HCT116 (cell line): ENCODE measurements at places on chromosomes 3 and 15.

DNA sequence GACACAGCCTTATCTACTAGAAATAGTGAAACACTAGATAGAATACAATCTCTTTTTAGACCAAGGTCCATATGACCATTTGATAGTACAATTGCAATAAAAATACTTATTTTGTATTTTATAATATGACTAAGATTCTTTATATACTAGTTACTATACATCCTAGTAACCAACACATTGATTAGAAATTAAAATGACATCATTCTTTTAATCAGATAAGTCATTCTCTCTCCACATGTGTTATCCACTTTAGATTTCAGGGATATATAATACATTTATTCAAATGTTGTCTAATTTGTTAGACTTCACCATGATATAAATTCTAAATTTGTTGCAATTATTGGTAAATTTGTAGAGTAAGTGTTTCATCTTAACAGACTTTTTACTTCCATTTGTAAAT, 276.2 kb upstream of the DPH6 start:
- no peak for DNase-seq

DNA sequence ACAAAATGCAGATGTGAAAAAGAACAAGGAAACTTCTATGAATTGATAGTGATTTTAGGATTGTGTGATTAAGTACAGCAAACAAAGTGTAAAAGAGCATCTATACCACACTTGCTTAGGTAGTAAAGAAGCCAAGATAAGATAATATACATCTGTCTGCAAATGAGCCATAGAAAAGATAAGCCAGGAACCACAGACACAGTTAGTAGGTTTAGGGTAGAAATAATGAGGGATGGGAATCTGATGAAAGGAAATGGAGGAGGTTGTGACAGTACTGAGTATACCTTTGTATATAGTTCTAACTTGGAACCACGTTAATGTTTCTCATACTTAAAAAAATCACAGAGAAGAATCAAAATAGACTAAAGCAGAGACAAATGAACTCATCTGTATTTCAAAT, 54.0 kb downstream of the TCF12 start:
- no peak for DNase-seq

- DNase-seq = peak; percentile 48
Observed at GRCh38 chr3:13495921-13496723, 16.0 kb downstream of the HDAC11 start.

GRCh38 chr15:52735231-52736089, 54.7 kb downstream of the ONECUT1 start:
- peak; percentile 78 for DNase-seq

GRCh38 chr3:106578911-106579310, 710.1 kb upstream of the CBLB start:
- no peak for DNase-seq

DNA sequence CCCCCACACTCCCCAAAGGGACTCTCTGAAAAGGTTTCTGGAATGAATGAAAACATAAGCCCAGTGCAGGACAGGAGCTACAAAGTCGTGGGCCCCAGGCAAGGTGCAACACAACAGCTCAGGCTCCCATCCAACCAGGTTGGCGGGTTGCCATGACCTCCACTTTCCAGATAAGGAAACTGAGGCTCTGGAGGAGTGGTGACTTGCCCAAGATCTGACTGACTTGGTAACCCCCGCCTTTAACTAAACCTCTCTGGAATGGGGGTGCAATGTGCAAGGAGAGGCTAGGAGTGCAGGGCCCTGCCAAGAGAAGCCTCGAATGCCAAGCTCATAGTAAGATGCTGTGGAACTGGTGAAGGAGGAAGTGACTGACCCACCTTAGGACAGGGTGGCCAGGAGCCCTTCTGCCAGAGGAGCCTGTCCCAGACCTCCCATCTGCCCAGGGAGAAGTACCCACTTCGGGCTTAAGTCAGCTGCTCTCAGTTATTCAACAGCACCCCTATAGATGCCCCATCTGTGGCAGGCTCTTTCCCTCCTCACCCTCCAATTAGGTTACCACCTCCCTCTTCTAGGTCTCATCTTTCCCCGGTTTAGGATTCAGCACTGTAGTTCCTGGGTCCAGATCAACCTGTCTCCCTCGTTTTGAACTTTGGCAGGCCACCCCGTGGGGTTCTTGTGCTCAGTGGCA, 553 bp upstream of the TNNC1 start:
- DNase-seq = no peak

GRCh38 chr3:71721651-71722157, 3.5 kb downstream of the EIF4E3 start:
- no peak for DNase-seq

GRCh38 chr15:96146726-96147125, 183.8 kb upstream of the NR2F2 start:
- no peak for DNase-seq

- DNase-seq = no peak
Observed at GRCh38 chr3:69944931-69945493, 54.5 kb upstream of the SAMMSON start.

- no peak for DNase-seq
Observed at GRCh38 chr3:78690766-78691165, 1077.0 kb downstream of the ROBO1 start.

- no peak for DNase-seq
Observed at GRCh38 chr15:77515613-77516012, 94.9 kb downstream of the HMG20A start.

- no peak for DNase-seq
Observed at GRCh38 chr15:66784174-66784573, 82.1 kb downstream of the SMAD6 start.

- no peak for DNase-seq
Observed at GRCh38 chr3:148150141-148150540, 547.6 kb upstream of the AGTR1 start.

DNA sequence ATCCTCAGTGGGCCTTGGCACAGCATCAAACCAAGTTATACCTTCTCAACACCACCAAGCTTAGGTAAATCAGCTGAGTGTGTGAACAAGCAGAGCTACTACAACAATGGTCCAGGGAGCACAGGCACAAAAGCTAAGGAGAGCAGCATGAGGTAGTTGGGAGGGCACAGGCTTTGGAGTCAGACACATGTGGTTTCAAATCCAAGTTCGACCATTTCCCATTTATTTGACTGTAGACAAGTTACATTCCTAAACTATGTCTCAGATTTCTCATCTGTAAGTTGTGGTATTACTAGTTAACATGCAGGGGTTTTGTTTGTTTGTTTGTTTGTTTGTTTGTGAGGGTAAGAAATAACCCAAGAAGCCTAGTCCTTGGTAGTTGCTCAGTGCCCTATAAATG, 46.9 kb downstream of the MLH1 start:
- no peak for DNase-seq

DNA sequence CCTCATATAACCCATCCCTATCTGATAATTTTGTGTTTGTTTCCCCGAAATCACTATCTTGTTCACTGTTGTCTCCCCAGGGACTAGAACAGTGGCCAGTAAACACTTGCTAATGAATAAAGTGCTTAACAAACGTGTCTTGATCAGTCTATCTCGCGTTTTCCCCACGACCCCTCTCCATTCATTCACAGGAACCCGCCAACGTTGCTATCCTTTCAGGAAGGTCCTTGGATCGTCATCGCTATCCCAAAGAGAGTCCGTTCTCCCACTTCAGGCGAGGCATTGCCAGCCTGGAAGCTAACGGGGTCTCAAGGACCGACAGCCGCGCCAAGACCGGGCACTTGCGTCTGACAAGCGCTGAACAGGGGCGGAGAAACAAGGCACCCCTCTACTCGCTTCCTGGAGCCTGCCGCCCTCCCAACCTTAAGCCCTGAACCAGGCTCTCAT, 344 bp downstream of the LINS1 start:
- DNase-seq = no peak

GRCh38 chr3:59824876-59825275, 775.1 kb upstream of the CFAP20DC start:
- DNase-seq = no peak

- DNase-seq = no peak
Observed at GRCh38 chr3:172339892-172340291, 108.4 kb downstream of the GHSR start.

DNA sequence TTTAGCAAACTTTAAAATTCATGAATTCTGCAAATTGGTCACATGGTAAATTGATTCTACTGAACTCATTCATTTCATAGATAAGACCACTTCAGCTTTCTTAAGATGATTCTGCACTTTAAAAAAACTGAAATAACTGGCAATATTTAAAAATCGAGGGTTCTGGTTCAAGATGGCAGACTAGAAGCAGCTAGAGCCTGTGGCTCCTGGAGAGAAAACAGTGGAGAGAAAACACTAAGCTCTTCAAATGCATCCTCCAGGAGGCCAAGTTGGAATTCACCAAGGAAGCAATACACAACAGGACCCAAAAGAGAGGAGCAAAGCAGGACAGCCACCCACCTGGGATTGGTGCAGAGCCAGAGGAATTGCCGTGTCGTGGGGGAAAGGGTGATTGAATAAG, 132.1 kb downstream of the SPATA16 start:
- DNase-seq = no peak

GRCh38 chr3:159929171-159930141, 59.2 kb upstream of the IL12A start:
- no peak for DNase-seq

- no peak for DNase-seq
Observed at GRCh38 chr3:152891678-152892077, 56.7 kb downstream of the P2RY1 start.

DNA sequence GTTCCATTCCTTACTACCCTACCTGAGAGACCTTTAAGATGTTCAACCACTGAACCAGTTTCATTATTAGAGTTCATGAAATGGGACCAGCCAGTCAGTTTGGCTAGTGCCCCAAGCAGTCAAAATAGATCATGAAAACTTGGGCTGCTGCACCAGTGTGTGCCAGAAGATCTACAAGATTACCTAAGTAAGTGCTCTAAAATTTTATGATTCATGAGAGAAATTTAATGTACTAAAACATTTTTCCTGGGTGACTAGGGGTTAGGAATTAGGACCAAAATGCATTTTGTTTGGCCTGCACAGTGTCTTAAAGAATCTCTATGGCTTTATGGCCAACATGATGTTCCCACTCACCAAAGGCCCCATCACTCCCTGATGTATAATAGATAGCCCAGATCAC, 214.7 kb downstream of the ATP8B4 start:
- no peak for DNase-seq

GRCh38 chr3:14843321-14843720, 24.6 kb downstream of the FGD5 start:
- DNase-seq = no peak

DNA sequence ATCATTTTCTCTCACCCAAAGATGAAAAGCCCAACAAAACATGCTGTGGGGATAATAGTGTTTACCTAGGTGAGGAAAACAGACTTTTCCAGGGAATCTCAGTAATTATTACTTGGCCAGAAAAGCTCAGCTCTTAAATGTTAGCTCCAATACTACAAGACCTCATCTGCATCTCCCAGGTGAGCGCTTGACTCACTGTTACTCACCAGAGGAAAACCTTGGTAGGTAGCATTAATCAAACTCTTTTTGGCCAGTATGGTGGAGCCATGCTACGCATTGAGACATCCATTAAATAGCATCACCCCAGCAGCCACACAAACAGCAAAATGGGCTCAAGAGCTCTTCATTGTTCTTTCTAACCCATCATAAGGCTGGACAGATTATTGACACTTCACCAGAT, 99.0 kb downstream of the TIGIT start:
- no peak for DNase-seq

DNA sequence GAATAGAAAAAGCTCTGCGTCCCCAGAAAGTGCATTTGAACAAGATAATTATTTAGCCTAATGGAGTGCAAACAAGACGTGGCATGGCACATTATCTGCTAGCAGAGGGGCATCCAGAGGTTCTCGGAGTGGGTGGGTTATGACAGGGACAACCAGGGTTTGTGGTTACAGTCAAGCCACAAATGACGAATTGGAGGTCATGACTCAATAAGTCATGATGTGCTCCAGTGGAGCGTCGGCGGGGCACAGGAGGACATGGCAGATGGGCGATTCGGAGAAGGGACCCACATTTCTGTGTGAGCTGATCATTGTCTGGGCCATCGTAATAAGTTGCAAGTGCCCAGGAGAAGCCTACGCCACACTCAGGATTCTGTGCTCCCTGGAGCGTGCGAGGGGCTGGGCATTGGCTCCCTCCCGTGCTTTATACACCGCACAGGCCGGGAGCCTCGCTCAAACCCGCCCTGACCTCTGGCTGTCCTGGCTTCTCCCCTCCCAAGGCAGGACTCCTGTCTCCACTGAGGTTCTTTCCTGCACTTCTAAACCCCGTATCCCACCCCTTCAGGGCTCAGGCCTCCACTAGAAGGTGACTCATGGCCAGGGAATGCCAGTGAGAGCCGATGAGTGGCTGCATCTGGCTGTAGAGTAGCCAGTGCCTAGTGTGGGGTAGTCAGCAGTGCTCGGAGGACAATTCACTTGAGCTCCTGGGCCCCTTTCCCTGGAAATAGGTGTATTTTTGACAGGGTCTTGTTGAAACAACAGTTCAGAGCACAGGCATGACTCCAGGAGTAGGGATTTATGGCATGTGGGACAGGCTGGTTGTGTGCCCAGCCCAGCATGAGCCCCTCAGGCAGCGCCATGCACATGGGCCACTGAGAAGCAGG, 67.4 kb downstream of the GRIP2 start:
- DNase-seq = peak; percentile 32

DNA sequence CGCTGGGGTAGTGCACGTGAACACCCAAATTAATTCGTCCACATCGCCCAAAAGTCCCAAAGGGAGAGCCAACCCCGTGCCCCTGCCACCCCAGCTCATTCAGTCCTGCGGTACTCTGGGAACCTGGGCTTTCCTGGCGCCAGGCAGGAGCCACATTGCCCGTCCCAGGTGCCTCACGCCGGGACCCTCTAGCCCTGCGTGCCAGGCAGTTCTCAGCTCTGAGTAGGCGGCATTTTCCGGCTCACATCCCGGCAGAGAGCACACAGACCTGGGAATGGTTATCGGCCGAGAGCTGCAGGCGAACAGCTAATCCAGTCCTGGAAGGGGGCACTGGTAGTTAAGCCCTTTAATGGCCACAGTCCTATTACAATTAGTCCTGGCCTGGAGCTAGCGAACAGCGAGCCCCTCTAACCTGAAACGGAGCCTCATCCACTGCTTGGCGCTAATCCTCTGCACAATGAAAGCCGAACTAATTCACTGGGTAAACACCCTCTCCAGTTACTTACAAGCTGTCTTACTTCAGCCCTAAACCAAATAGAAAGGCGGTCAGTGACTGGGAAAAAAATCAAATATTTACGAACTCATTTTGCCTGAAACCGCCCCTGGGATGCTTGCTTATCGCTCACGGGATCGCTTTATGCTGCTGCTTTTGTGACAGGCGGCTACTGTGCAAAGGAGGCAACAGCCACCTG, 254.6 kb upstream of the SOX14 start:
- no peak for DNase-seq

DNA sequence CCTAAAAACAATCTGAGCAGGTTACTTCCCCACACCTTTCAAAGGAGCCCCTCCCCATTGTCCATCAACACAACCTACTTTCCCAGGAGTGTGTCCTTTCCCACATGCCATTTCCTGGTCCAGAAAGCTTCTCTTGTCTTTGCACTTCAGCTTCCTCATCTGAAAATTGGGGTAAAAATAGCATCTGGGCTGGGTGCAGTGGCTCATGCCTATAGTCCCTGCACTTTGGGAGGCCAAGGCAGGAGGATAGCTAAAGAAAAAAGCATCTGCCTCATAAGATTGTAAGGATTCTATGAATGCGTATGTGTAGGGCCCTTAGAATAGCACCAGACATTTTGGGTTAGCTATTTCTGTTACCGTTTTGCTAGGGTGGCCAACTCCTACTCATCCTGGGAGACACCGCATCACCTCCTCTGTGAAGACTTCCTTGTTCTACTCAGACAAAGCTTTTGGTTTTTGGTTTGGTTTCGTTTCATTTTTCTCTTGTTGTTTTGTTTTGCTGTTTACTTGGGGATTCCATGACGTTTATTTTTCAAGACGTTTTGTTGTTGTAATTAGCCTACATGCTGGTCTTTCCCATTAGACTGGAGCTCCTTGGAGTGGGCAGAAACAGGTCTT, 224.4 kb upstream of the TLE3 start:
- no peak for DNase-seq

GRCh38 chr15:99201408-99202175, 47.8 kb downstream of the TTC23 start:
- no peak for DNase-seq
